ENCODE measurements at places on chromosomes 6 and 20.

GRCh38 chr6:127481628-127482027 lies 22.4 kb upstream of the KIAA0408 start:
- no peak for DNase-seq

GRCh38 chr6:68326762-68327161 lies 308.3 kb upstream of the ADGRB3 start:
- no peak for DNase-seq

DNA sequence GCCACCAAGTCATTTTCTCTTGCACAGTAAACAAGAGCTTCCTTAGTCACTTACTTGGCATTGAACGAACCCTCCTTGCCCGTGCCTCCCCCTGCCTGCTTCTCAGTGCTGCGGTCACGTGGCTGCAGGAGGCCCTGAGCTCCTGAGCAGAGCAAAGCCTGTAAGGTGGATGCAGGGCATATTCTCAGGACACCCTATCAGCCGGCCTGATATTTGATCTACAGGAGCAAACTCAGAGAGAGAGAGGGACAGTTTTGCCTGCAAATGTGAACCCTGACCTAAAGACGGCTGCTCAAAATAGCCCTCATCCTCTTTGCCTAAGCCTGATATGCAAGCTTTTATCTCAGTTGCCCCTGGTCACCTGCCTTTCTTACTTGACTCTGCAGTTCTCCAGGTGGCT lies 93.0 kb upstream of the POPDC3 start:
- no peak for DNase-seq

DNA sequence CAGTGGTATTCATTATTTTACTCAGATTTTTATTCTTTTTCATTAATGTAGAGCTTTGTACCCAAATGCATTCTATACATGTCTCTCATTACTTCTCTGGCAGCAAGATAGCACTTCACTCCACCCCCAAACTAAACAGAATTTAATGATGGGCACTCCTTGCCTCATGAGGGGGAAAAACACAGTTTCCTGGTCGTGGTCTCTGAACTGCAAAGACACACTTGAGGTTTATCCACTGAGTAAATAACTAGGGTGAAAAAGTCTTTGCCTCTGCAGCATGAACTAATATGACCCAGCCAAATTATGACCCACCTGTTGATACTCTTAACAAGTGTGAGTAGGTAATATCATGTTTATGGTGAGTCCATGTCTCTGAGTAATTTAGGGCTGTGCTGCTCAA lies 785.2 kb upstream of the FLRT3 start:
- no peak for DNase-seq

DNA sequence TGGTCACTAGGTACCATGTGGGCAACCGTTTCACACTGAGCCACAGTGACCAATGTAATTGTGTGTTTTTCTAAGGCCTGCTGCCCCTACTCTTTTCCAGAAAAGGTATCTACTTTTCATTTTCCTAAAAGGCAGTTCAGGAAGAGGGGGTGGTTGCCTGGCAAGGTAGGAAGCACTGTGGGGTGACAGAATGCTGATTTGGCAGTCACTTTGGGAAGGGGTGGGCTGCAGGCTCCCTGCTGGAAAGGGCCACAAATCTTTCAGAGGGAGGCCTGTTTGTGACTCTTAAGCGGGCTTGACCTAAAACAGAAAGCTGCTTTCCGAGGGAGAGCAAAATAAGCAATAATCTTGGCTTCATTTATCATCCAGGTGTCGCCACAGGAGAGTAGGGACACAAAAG lies 5.2 kb upstream of the NNAT start:
- DNase-seq: no peak

GRCh38 chr6:134291156-134291555 lies 26.8 kb downstream of the SGK1 start:
- DNase-seq: no peak

- no peak for DNase-seq
Observed at GRCh38 chr20:16145919-16146318, 427.3 kb downstream of the KIF16B start.

DNA sequence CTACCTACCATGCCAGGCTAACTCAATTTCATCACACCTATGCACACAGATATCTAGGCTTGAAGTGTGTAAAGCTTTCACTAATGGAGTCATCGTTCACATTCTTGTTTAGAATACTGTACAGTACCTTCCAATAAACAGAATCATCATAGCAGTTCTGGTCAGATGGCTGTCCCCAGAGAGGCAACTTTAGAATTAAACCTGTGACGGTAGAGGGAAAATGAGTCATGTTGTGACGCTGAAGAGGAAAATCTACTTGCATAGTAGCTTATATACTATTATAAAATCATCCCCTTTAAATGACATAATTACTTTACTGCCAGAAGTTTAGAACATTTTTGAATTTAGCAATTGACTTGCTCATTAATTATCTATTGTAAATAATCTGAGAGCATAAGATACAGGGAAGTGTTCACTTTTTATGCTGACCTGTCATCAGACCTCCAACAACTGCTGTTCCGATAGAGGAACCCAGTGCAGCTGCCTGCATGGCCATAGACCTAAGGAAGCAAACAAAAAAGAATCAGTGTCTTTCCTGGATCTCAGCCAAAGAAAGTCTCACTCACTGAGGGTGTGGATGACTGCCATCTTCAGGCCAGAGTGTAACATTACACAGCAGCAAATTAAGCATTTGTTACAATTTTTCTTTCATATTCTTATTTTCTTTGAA lies 29.8 kb downstream of the RHAG start:
- no peak for DNase-seq

DNA sequence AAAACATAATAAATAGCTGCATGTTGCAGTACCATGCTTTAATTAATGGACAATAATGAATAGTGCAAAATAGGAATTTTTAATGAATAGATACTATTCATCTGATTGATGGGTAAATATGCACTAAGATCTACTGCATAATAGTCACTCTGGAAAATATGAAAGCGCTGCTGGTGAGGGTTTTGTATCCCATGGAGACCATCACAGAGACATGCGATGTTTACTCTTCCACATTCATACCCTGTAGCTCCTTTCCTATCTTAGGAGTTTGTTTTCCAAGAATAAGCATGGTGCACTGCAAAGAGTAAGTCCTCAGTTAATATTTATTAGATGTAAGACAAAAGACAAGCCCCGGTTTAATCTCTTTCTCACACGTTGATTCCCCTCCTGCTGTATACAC lies 81.4 kb downstream of the NRSN1 start:
- no peak for DNase-seq

DNA sequence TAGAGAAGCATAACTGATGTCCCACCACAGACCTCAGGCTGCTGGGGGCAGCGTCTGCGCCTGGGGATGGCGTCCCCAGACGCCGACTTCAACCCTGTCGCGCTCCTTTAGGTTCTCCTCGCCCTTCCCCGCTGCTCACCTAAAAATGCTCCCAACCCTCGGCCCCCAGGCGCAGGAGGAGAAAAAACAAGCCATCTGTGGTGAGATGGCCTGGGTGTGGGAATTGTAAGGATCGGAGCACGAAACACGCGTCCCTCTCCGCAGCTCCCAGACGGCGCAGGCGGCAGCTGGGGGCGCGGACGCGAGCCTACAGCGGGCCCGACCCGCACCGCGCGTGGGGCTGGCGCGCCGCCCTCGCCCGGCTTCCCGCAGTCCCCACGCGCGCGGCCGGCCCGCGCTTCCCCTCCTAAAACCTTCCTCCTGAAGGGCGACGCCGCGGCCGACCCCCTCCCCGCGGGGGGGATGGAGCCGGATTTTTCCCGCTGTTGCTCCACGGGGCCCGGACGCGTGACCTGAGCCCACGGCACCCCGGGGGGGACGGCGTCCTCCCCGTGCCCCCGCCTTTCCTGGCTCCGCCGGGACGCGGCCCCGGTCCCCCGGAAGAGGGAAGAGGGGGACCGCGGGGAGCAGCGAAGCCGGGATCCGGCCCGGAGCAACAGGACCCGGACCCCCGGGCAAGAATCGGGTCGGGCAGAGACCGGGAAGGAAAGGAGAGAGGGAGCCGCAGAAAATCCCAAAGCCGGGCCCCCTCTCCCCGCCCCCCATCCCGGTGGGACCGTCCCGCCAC lies 611 bp downstream of the EPB41L2 start:
- DNase-seq: no peak

DNA sequence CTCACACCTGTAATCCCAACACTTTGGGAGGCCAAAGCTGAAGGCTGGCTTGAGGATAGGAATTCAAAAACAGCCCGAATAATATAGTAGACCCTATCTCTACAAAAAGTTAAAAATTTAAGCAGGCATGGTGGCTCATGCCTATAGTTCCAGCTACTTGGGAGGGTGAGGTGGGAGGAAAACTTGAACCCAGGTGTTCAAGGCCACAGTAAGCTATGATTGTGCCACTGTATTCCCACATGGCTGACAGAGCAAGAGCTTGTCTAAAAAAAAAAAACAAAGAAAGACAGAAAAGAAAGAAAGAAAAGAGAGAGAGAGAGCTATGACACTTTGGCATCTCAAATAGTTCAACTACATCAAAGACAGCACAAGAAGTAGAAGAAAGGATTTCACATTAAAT lies 33.2 kb downstream of the DCDC2 start:
- DNase-seq: no peak

DNA sequence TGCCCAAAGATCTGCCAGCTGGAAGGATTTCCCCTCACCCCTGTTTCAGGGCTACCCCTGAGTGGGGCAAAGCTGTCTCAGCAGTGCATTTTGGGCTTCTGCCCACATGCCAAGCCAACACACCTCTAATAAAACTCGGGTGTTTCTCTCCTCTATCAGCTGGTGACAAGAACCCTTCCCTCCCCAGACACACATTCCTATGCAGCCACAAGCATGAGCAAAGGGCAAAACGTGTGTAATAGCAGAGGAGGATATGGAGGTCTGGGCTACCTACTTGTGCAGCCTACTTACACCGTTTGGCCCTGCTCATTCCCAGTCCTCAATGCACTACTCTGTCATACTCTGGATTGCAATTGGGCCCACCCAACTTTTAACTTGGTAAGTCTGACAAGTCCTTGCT lies 101.3 kb downstream of the IYD start:
- no peak for DNase-seq

DNA sequence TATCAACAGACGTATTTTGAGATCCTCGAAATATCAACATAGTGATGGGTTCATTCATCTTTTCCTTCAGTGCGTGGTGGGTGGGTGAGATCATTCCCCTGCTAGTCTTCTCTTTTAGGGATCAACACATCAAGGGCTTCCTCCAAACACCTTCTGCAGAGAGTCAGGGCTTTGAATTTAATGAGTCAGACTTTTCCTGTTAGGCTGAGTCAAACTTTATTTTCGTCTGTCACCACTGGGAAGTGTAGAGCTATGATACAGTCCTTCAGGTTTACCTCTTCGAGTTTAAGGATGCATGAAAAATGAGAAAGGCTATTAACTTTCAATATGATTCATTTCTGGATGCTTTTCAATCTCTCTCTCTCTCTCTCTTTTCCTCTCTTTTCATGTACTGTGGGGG lies 189.1 kb downstream of the BMP2 start:
- no peak for DNase-seq

DNA sequence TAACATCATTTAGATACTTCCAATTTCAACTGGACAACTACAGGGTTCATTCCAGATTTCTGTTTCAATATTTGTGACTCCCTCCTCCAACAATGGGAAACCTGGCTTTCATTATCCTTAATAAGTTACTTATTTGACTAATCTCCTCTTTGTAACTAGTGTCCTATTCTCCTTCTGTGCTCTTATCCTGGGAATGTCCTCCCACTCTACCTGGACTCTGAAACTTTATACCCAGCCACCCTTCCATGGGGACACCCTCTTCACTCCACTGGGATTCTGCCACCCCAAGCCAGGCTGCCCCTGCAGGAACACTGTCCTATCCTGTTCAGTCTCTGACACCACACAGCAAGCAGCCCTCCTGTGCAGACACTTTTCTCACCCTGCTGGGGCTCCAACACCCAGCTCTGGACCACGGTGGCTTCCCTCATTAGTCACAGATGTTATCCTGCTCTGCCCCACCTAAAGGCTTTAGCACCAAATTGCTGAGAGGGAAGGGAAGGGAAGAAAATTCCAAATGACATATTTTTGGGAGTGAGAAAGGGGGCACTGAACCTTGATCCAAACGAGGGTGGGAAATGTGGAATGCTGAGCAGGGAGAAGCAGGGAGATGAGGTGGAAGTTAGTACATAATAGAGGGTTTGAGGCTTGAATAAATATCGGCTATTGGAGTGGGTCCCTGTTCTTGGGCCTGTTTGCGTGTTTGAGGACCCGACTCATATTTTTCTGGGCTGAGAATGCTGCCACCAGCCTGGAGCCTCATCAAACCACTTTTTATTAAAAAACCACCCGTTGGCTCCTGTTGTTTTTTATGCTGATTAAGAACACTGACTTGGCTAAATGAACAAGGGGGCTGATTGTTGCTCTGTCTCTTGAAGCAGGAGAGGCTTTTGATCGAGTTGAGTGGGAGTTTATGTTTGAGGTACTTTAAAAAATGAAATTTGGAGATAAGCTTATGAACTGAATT lies 54.0 kb upstream of the AKIRIN2 start:
- no peak for DNase-seq

DNA sequence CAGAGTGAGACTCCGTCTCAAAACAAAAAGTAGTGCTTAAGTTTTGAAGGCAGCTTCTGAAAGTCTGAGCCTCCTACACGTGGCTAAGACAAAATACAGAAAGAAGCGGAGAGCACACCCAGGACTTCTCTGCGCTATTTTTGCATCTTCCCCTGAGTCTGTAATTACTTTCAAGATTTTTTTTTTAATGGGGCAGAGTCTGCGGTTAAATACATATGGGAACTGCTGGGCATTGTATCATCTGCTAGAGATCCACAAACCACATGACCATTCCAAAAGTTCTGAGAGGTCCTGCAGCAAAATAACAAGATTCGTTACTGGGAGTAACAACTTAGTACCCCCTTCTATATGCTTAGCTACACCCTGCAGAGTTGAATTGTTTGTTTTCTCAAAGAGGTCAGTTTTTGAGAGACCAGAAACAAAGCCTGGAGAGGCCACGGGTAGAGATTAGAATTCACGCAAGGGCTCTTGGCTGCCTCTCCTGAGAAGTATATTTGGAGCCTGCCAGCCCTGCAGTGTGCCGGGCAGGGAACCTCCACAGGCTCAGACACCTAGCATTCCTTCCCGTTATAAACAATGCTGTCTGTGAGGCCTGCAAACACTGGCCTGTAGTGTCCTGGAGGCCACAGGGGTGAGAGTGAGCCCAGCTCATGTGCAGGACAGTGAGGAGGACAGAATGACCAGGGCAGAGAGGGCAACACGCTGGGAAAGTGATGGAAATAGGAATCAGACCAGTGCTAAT lies 48.2 kb upstream of the FAM50B start:
- DNase-seq: no peak

DNA sequence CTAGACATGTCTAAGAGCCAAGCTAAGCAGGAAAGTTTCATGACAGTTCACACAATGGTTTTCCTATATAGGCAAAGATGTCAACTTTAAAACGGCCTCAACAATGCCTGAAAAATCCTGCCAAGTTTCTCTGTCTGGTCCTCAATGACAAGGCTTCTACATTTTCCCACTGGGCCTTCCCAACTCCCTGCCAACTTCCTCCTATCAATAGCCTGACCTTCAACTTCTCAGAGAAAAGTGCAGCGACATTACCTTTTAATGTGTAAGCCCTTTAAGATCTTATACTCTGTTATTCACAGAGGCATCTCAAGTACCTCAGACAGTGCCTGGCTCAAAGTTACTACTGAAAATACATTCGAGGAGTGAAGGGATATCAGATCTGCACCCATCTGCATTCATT lies 56.2 kb upstream of the BTBD3 start:
- DNase-seq: no peak

Data from NCI-H187 treated with DMSO at 0.1 percent for 48 hours (cell line).